ENCODE measurements at places on chromosomes 13 and 19.

DNA sequence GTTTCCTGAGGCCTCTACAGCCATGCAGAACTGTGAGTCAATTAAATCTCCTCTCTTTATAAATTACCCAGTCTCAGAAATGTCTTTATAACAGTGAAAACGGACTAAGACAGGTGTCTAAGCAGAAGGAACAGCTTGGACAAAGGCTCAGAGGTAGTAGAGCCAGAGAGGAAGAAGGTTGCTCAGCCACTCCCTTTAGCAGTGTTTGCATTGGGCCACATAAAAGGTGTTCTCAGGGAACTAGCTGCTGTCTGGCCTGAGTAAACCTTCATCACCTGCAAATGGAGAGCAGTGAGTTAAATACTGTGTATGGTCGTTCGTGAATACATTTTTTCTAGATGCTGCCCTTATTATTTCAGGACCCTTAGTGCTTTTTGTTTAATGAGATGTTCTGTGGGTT, 383.4 kb downstream of the EFNB2 start:
- no peak for DNase-seq

- DNase-seq = no peak
These were observed 178.0 kb upstream of the MIR17HG start for GRCh38 chr13:91169321-91170050.

GRCh38 chr19:56642711-56643459, at the start of gene SMIM17:
Gene SMIM17 (plus strand): TSS chr19:56643159. CDS start chr19:56645668, 2,509 bp downstream.
- DNase-seq = no peak

DNA sequence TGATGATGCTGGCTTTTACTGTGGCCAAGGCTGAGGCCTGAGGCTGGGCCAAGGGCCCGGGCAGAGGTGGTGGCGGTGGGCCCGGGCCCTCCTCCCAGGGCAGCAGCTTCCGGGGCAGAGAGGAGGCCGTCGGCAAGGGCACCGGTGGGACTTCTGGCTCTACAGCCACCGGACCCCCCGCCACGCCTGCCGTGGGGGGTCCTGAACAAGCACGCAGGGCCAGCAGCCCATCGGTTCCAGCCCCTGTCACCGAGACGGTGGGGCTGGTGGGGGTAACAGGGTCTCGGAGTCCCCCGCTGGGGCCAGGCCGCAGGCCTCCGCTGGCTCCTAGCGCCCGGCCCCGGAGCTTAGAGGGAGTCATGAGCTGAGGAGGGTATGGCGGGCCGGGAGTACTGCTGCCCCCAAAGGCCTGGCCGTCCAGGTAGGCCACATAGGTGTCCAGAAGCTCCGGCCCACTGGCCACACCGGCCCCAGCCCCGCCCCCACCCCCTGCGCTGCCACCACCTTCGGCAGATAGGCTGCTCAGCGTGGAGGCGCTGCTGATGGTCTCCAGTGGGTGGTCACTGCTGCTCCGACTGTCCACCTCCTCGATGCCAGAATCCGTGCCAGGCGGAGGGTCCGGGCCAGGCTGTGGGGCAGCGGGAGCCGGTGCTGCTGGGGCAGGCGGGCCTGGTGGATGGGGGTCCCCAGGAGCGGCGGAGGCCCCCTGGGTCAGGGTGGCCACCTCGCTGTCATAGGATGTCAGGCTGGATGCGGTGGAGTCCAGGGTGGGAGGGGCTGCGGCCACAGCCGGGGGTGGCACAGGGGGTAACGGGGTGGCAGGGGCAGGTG, 17.3 kb downstream of the C19orf81 start:
- no peak for DNase-seq

GRCh38 chr13:110468986-110469495, 92.5 kb downstream of the RAB20 start:
- DNase-seq = no peak

GRCh38 chr13:113129480-113129879, 6.9 kb downstream of the F10 start:
- no peak for DNase-seq

GRCh38 chr13:22049384-22049783, 378.5 kb downstream of the FGF9 start:
- no peak for DNase-seq

DNA sequence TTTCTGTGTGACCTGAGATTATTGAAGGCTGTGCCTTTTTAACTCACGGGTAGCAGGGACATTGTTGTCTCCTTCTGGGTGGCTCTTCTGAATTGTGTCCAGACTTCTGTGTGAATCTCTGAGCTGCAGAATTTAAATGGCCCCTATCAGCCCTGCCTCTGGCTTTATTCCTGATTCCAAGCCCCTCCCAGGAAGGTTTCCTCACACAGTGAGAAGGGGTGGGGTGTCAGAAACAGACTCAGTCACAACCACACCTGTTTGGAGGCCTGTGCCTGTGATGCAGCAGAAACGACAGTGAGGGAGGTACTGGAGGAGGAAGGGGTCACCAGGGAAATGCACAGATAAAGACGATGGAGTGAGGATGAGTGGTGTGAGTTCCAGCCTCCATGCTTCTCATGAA, at the start of gene CLC:
CLC (minus strand) TSS at position 139 of the 400 bp plus-strand sequence; CDS start at position 62, 77 bp downstream.
- no peak for DNase-seq

- DNase-seq = no peak
These were observed 34.2 kb downstream of the GJA3 start for GRCh38 chr13:20126541-20127261.

GRCh38 chr13:113591750-113592149, 7.2 kb downstream of the TFDP1 start:
- no peak for DNase-seq

GRCh38 chr19:39446365-39447084, 1.1 kb downstream of the SUPT5H start:
- DNase-seq = no peak

GRCh38 chr13:30346153-30346788, 38.9 kb upstream of the KATNAL1 start:
- peak; percentile 34 for DNase-seq

DNA sequence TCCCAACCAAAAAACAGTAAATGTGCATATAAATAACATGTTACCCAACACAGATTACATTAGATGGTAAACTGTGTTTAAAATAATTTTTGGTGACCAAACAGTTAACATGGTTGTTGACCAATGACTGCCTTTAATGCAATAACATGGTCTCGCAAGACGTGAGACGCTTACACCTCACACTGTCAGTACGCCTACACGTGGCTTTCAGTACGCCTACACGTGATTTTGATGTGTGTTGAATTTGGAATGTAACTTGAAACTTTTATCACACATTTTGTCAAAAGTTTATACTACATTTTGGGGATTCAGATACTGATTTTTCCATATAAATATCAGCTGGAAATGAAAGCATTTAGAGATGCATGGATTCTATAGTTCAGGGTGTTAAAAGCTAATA, 32.0 kb downstream of the SLC7A9 start:
- DNase-seq = no peak

GRCh38 chr13:110225609-110226574, 81.1 kb downstream of the COL4A1 start:
- DNase-seq = no peak

- no peak for DNase-seq
These were observed 24.0 kb upstream of the ZNF850 start for GRCh38 chr19:36796714-36796992.

DNA sequence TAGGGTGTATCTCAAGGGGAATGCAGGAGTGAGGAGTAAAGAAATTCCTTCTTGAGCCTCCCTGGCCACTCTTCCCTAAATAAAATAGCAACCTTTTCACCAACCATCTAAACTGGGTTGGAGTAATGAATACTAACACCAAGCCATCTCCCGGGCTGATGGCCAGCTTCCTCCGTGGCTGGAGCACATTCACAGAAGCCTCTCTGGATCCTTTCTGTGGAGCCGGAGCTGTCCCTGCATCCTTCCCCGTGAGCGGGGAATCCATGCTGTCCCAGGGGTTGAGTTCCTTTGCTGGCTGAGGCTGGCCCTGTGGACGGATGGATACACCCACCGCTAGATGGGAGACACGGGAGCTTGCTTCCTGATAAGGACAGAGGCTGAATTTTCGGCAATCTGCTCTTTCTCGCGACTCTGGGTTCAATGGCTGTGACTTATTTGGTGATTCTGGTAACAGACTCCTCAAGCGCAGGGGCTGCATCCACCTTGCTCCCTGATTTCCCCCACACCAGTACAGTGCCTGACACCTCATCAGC, 370.3 kb downstream of the ZNF536 start:
- DNase-seq = no peak

DNA sequence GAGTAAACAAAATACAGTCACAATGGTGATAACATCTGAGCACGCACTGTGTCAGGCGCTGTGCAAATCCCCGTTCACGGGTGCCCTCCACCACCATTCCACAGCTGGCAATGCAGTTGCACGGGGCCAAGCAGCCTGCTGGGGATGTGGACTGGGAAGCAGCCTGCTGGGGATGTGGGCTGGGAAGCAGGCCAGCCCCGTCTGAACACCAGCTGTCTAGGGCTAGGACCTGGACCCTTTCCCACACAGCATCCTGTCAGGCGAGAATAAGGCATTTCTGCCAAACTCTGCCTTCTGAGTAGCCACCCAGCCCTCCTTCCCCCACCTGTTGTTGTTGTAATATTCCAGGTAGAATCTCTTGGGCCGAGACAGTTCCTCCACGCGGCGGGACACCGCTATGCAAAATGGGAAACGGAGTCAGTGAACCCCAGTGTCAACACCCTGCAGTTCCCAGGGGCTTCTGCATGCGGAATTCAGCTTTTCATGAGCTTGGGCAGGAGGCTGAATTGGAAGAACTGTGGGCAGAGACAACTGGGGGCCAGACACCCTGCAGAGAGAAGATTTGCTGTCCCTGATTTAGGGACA, 27.8 kb upstream of the MIER2 start:
- DNase-seq = no peak

DNA sequence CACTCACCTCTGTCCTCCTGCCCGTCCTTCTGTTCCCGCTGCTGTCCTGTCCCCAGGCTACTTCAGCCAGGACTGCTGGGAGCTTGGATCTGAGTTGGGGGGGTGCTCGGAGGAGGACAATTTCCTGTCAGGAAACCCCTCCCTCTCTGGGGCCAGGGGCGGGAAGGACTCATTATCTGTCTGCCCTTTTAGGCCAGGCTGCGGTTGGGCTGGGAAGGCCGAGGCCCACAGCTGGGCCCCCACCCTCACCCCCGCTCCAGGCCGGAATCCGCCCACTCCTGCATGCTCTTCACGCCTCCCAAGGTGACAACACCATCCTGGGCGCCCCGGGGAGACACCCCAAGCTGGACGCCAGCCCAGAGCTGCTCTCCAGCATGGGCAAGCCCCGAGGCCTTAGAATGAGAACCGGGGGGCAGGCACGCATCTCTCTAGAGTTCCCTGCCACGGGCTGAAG, at the start of gene EXOC3L2:
EXOC3L2 (minus strand) TSS at position 74 of the 454 bp plus-strand sequence. CDS start 6,362 bp downstream, outside the sequence.
- no peak for DNase-seq

- DNase-seq = no peak
These were observed 38.8 kb downstream of the MYO9B start for GRCh38 chr19:17114414-17114831.

GRCh38 chr19:28221736-28222135, 991.2 kb downstream of the UQCRFS1 start:
- DNase-seq = no peak
